ENCODE measurements at places on chromosomes 7 and 10.

GRCh38 chr7:39321909-39322498, 244.2 kb upstream of the YAE1 start:
- DNase-seq = no peak

DNA sequence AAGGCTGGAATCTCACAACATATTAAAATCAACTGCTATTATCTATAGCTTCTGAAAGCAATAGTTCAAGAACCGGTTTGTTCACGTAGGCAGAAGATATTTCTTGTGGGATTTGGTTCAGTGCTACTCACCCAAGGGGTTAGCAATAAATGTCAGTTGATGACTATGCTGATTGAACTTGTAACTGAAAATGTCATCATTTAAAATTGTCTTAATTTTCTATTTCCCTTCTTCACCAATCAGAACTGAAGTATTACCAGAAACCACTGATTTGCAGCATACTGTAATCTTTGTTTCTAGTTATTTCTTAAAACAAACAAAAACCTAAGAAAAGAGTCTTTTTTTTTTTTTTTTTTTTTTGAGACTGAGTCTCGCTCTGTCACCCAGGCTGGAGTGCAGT, 46.1 kb downstream of the CPEB3 start:
- DNase-seq = no peak

GRCh38 chr7:129615018-129615417, 3.5 kb downstream of the NRF1 start:
- DNase-seq = no peak

DNA sequence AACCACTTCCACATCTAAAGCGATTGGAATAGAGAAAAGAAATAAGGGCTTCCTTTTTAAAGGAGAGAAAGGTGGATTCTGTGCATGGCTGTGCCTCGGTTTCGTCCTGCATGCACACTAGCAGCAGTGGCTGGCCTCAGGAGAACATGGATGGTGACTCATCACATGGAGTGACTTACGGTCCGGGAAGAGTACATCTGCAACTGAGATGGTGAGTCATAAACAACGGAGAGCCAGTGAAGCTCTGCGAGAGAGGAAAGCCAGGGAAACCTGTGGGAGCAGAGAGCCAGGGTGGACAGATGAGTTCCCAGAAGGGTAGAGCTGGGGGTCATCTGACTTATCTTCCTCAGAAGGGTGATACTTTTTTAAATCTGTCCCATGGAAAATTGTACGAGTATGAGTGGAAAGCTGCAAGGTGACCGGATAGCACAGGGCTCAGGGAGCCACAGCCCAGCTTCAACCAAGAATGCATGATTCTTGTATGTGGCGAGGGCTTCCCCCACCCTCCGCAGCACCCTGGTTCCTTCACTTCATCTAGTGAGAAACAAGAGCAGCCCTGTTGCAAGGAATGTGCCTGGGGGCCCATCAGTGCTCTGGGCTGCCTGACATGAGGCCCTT, 259.1 kb downstream of the KLF6 start:
- DNase-seq = no peak

GRCh38 chr7:108226816-108227299, 96.7 kb upstream of the LAMB4 start:
- no peak for DNase-seq

DNA sequence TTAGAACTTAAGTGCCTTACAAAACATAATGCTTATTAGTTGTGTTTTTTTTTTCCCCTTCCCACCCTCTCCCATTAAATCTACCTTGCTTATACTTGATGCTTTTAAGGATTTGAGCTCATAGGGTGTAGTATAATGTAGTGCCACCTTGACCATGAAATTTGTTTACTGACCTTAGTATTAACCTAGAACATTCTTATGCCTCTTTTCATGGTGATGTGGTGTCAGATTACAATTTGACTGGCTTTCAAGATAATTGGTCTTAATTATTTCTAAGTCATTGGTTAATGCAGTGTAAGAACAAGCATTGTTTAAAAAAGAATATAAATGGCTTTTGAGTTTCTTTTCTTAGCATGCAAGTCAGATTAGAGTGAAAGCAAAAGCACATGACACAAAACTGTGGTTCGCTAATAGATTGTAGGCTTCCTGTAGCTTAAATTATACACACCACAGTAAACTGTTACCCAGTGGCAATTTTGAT, 61.8 kb downstream of the ADD3 start:
- no peak for DNase-seq

DNA sequence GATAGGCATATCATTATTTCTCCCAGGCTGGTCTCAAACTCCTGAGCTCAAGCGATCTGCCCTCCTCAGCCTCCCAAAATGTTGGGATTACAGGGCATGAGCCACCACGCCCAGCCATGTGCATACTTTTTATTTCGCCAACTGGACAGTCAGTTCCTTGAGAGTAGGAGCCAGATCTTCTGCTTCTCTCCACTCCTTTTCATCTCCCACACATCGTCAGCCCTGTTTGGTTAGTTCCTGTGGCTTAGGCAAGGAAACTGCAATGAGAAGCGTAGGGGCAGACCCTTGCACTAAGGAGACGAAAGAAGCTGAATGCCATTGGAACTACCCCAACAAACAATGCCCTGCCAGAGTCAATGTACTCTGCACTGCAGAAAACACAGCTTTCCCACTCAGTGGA, 178.2 kb downstream of the TRIL start:
- DNase-seq = no peak

GRCh38 chr7:154383045-154383444, 330.8 kb downstream of the DPP6 start:
- no peak for DNase-seq

GRCh38 chr7:136063326-136063666, 86.1 kb upstream of the MTPN start:
- no peak for DNase-seq

- DNase-seq = no peak
Observed at GRCh38 chr10:61781969-61782403, 119.3 kb downstream of the CABCOCO1 start.

- DNase-seq = no peak
Observed at GRCh38 chr10:72611783-72612182, 14.1 kb downstream of the MICU1 start.

GRCh38 chr7:99784007-99784406, at the start of gene CYP3A4:
Gene CYP3A4, minus strand, starts transcription at chr7:99784184. Its CDS starts 103 bp downstream, at chr7:99784081.
- DNase-seq = no peak

GRCh38 chr10:24873281-24873683, 79.1 kb downstream of the PRTFDC1 start:
- no peak for DNase-seq
